Stimulated activated CD4-positive, alpha-beta T cell treated with anti-CD3 and anti-CD28 coated beads, TNF-alpha, amount 100 ng/mL, for 24 hours (primary cell): ENCODE measurements at places on chromosomes 1 and 21.
A peak's percentile ranks its signal among the peaks of the same experiment; 100 is the strongest.

DNA sequence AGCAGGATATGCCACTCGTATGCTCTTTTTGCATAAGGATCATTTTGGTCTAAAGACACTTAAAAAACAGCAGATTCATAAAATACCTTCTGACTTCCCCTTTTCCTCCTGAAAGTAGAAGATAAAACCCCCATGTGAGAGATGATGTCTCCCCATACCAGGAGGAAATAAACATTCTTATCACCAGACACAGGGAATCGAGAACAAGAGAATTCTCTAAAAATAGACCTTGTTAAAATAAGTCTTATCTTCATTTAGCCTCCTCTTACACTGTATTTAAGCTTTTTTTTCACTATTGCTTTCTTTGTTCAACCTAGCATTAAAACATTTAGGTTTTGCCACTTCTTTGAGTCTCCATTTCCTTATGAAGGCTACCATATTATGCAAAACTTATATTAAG lies 709.3 kb downstream of the KCNT2 start:
- DNase-seq, result no peak

- DNase-seq, result no peak
Observed at GRCh38 chr1:100230765-100231164, 18.9 kb downstream of the DBT start.

- DNase-seq, result no peak
Observed at GRCh38 chr1:87686136-87686495, 357.4 kb downstream of the LMO4 start.

- no peak for DNase-seq
Observed at GRCh38 chr1:68704800-68705443, 208.0 kb upstream of the DEPDC1 start.

GRCh38 chr1:1086911-1087341 lies 12.8 kb upstream of the RNF223 start:
- DNase-seq, result no peak

DNA sequence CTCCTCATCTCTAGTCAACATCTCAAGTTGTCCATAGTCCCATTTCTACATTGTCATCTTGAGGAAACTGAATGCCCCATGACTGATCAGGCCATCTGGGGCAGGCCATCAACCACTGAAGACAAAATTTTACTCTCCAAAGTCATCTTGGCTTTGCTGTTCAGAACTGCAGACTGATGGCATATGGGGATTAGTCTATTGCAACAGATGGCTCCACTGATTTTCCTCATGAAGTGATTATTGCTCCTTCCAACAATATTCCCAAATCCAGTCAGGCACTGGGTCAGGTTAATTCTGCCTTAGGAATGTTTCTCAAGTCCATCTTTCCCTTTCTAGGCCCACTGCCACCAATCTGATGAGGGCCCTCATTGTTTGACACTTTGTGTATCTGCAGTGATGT lies 101.7 kb downstream of the ESRRG start:
- no peak for DNase-seq

DNA sequence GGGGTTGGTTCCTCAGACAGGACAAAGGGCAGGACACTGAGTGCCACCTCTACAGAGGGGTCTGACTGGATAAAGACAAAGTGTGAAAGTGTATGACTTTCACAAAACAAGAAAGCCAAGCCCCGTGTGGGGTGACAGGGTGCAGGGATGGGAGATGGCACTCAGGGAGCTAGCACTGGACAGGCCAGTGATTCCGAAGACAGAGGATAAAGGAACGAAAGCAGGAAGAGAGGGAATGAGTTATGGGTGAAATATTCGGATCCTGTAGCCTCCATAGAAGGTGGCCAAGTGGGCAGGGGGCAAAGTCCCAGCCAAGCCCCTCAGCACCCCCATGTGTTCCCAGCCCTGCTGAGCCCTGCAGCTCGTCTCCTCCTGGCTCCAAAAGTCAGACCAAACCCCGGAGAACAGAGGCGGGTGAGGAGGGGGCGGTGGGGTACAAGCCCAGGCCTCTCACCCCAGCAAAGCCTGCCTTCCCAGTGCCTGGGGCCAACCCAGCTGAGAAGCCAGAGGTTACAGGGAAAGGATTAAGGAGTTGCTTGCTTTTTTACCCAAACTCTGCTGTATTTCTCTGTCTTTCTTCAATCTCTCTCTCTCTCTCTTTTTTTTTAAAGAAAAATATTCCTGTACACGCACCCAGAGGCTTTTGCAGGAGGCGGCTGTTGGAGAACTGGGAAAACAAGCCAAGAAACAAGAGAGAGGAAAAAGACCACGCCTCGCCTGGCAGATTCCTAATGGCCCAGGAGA lies 14.0 kb upstream of the WASF2 start:
- DNase-seq, result no peak

DNA sequence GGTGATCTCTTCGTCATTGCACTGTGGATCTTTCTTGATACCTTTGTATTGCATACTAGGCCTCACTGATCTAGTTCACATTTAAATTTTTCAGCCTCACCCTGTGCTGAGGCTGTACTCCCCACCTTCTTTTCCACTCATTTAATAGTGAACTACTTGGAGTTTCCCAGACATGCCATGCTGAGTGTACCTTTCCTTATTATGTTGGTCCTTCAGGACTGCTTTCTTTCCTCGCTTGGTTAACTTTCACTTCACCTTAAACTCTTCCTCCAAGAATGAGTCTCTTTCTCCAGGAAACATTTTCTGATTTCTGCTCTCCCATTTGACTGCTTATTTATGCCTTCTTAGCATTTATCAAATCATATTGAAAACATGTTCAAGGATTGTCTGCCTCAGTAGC lies 20.8 kb downstream of the RNF2 start:
- DNase-seq, result no peak

GRCh38 chr1:164561007-164561406 lies 2.0 kb downstream of the PBX1 start:
- no peak for DNase-seq

DNA sequence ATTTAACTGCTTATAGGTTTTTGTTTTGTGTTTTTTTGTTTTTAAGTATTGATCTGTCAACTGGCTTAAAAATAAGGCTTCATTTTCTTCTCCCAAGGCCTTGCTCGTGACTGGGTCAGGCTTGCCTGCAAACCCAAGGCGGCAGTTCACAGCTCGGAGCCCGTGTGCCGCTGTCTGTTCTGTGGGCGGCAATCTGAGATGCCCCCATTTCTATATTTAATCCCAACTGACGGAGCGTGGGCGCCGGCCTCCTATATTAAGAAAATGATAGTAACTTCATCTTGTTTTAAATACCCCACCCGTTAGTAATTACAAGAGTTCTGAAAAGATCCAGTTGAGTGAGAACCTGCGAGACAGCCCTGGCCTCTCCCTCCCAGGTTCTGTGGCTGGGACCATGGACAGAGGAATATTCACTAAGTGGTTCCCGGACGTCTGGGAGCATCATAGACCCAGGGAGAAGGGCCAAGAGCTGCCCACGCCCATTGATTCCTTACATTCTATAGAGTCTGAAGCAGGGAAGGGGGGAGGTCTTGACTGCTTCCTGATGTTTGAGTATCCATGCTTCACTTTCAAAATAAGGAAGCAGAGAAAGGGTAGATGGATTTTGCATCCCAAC lies 42.6 kb upstream of the GPR153 start:
- DNase-seq, result no peak

DNA sequence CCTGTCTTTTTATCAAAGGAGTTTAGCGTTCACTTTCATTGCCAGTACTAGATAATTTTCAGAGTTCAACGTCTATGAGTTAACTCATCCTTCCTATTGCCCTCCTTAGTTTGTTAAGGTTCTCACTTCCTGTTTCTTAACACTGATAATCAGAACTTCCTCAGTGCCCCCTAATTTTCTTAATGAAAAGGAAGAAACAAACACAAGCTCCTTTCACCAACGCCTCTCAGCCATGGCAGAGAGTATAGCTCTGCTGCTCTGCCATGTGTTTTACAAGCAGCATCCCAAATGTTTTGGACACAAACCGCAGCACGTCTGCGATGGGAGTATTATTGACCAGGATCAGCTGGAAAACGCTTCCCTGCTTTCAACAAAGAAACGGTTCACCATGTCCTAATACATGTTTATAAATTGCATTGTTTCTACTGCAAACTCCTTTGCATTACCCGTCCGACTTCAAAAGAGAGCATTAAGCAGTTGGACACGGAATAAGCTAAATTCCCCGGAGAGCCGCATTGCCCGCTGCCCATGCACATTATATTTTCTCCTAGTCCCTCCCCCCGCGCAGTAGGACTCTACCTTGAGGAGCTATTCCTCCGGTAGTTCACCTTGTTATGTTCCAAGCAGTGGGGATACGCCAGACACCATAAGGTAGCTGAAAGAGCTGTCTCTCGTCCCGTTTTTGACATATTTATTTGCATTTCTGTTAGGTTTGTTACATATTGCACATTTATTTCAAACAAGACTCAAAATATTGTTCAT lies 561 bp downstream of the OLFM3 start:
- DNase-seq, result no peak

DNA sequence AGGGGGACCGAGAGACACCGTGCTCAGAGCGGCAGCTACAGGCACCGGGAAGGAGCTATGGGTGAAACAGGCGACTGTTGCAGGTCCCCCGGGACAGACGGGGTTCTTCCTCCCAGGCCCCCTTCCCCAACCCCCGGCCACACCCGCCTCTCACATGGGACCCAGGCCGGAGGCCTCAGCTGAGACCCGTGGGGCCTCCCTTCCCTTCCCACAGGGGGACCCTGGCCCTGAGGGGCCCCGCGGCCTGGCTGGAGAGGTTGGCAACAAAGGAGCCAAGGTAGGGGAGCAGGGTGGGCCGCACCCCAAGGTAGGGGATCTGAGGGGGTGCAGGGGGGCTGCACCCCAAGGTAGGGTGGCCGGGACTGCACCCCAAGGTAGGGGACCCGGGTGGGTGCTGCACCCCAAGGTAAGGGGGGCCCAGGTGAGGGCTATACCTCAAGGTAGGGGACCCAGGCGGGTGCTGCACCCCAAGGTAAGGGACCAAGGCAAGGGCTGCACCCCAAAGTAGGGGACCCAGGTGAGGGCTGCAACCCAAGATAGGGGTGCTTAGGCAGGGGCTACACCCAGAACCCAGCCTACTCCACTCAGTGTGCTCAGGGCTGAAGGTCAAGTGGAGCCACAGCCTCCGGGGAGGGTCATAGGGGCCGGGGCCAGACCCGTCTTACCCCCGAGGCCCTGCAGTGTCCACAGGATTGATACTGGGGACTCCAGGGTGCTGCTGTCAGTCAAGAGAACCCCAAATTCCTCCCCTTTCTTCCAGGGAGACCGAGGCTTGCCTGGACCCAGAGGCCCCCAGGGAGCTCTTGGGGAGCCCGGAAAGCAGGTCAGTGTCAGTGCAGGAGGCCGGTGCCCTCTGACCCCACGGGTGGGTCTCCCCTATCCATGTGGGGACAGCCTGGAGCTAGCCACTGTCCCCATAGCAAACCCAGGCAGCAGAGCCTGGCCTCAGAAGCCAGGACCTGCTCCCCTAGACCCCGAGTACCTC lies 22.7 kb downstream of the COL6A2 start:
- no peak for DNase-seq

- DNase-seq, result no peak
Observed at GRCh38 chr1:247913786-247914185, 6.3 kb upstream of the OR2T8 start.

DNA sequence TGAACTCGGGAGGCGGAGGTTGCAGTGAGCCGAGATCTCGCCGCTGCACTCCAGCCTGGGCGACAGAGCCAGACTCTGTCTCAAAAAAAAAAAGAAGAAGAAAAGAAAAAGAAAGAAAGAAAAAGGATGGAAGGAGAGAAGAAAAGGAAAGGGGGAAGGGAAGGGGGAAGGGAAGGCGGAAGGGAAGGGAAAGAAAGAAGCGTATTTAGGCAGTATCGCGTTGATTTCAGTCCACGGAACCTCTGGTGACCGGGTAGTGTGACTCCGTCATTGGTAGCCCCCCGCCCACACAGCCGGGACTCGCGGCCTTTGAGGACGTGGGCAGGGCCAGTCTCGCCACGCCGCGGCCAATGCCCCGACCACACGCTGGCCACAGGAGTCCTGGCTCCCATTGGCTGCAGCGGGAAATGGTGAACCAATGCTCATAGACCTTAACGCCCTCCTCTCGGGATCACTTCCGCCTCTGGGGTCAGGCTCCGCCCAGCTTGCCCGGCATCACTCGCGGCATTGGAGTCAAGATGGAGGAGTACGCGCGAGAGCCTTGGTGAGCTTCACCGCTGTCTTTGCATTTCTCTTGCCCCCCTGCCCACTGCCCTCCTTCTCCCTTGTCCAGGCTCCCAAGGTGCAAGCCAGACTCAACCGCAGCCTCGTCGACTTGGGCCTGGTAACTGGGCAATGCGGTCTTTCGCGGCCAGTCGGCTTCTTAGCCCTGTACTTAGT lies at the start of gene TIMM17A:
Gene TIMM17A (plus strand): TSS at position 495 of the 720 bp plus-strand sequence. CDS start 24 bp downstream, at position 519.
- peak; percentile 88 for DNase-seq

GRCh38 chr1:8133190-8133589 lies 107.1 kb upstream of the ERRFI1 start:
- DNase-seq, result no peak

- no peak for DNase-seq
Observed at GRCh38 chr1:201582705-201583442, 43.9 kb downstream of the NAV1 start.

DNA sequence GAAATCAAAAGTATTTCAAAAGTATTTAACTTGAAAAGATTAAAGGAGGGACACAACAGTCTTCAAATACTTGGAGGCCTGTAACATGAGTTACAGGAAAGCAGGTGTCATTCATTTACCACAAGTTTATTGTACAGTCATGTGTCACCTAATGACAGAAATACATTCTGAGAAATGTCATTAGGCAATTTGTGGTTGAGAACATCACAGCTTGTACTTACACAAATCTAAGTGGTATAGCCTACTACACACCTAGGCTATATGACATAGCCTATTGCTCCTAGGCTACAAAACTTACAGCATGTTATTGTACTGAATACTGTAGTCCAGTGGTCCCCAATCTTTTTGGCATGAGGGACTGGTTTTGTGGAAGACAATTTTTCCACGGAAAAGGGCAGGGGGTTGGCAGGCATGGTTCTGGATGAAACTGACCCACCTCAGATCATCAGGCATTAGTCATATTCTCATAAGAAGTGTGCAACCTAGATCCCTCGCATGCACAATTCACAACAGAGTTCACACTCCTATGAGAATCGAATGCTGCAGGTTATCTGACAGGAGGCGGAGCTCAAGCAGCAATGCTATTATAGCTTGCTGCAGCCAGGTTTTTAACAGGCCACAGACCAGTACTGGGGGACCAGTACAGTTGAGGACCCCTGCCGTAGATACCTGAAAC lies 25.0 kb upstream of the PHTF1 start:
- DNase-seq, result no peak

DNA sequence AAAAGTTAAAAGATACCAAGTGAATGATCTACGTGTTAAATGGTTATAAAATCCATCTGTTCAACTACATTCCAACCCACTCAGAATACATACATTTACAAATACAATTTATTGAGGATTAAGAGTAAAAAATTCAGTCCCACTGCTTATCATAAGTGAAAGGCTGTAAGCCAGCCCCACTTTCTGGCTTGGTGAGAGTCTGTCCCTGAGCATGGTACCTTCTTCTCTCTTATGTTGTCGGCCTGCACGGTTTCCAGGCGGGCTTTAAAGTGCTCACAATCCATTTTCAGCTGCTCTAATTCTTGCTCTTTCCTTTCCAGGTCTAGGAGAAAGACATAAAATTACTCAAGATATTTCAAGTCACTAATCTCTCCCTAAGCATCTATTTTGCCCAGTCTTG lies 15.2 kb downstream of the HSF2BP start:
- DNase-seq, result no peak
